ENCODE measurements at places on chromosomes 16 and 17.

DNA sequence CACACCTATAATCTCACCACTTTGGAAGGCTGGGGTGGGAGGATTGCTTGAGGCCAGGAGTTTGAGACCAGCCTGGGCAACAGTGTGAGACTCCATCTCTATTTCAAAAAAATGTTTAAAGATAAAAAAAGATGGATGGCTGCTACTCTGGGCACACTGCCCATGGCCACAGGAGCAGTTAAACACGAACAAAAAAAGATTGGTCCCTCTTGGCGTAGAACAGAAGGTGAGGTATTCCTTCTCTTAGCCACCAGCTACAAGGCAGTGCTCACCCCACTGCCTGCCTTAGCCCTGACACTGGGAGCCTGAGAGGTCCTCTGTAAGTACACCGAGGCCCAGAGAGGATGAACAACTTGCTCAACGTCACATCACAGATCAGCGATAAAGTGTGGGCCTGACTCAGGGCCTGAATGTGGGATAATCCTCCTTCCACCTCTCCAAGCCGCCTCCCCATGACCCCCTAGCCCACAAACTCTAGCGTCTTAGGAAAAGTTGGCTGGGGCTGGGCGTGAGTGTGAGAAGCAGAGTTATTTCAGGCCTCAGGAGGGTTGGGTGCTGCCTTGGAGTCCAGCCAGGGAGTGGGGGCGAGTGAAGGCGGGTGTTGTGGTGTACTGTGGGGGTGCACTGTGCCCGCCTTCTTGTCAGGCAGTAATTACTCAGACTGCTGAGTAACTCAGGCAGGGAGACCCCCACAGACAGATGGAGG is 2.3 kb upstream of the DPH1 start:
- DNase-seq, result no peak

DNA sequence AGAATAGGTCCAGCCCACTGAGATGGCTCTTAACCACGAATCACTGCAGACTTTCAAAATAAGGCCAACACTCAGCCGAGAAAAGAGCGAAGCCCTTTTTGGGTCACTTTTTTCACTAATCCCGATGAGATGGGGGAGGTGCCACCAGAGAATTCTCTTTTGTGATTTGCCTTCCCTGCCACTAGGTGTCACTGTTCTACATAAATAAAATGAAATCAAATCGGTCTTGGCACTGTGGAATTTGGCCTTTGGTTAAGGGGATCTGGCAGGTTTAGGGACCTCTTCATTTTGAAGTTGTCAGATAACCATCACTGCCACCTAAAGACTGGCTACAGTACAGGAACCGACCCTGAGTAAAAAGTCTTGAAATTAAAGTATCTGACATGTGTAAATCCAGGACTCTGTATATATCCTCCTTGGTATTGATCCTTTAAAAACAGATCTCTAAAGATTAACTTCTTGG is 147.0 kb downstream of the HS3ST4 start:
- peak; percentile 53 for DNase-seq

DNA sequence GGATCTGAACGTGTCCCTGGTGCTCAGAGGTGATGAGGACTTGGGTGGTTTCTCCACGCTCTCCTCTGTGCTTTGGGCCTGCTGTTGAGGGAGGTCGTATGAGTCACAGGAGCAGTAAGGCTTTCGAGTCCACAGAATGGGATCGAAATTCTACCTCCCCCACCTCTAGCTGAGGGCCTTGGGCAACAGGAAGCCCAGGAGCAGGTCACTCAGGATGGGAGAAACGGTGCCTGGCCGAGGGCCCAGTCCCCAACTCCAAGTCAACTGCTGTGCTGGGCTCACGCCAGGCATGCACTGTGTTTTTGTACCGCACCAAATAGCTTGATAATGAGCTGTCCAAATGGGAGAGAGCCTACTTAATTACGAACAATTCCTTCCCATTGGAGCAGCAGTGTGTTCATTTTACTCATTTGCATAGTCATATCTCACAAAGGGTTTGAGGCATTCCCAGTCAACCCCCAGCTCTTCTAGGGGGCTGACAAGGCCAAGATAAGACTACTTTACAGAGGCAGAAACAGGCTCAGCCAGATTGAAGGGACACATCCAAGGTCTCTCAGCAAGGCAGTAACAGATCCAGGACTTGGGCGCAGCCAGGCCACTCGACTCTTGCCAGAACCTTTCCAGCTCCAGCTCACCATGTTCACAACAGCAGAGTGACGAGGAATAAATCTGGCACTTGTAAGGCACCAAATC is 53.6 kb downstream of the WNT3 start:
- DNase-seq, result peak; percentile 93

GRCh38 chr17:15918261-15918660 is 26.7 kb upstream of the ADORA2B start:
- DNase-seq, result no peak

DNA sequence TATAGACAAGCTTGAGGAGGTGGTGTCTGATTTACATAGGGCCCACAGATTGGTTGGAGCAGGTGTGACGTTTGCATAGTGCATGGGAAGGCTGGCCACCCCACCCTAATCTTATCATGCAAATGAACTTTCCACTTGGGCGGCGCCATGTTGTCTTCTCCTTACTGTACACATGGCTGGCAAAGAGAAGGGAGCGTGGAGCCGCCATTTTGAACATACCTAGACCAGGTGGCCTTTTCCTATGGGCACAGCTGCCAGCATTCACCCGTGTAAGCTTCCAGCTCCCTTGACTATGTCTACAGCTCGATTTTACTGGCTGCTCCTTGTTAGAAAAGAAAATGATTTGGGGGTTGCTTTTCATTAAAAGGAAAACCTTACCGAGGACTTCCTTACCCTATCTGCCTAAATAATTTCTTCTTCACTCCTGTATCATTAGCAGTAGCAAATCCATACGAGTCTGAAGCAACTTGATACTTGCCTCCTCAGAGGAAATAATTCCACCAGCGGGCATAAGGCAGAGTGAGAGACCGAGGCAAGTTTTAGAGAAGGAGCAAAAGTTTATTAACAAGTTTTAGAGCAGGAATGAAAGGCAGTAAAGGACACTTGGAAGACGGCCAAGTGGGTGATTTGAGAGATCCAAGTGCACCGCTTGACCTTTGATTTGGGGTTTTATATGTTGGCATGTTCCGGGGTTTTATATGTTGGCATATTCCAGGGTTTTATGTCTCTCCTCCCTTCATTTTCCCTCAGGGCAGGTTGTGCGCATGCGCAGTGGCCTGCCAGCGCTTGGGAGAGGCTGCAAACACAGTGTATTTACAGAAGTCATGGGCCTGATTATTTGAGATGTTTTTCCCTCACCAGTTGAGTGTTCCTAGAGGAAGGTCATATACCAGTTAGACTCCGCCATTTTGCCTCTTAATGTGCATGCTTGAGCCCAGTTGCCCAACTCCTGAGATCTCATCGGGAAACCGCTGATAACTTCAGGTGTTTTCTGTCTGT is 65.7 kb downstream of the MARF1 start:
- no peak for DNase-seq

All from fibroblast of skin of scalp (primary cell).